ENCODE measurements at places on chromosomes 5 and 9.

DNA sequence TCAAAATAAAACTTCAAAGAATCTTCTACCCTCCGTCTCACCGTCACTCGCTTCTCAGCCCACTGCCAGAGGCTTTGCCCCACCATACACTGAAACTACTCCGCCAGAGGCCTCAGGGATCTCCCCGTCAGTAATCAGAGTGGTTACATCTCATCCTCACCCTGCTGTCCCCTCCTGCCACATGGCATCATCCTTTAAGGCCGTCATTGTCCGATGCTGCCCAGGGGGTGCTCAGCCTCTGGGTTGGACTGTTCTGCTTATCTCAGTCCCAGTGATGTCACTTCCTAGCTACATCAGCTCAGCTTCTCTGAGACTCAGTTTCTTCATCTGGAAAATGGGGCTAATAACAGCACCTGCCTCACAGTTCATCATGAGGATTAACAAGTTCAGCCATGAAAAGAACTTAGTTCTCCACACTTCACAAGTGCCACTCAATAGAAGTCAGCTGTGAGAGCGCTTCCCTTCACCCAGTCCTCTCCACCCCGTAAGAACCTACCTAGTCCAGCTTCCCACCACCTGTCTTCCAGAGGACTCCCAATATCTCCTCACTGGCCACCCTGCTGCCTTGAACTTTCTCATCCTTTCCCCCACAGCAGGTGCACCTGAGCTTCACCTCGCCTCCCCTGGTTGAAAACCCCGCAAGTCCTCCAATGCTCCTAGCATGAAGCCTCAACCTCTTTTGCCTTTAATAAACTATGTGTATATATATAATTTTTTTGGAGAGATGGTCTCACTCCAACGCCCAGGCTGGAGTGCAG, 2.8 kb upstream of the IL3 start:
- no peak for DNase-seq

DNA sequence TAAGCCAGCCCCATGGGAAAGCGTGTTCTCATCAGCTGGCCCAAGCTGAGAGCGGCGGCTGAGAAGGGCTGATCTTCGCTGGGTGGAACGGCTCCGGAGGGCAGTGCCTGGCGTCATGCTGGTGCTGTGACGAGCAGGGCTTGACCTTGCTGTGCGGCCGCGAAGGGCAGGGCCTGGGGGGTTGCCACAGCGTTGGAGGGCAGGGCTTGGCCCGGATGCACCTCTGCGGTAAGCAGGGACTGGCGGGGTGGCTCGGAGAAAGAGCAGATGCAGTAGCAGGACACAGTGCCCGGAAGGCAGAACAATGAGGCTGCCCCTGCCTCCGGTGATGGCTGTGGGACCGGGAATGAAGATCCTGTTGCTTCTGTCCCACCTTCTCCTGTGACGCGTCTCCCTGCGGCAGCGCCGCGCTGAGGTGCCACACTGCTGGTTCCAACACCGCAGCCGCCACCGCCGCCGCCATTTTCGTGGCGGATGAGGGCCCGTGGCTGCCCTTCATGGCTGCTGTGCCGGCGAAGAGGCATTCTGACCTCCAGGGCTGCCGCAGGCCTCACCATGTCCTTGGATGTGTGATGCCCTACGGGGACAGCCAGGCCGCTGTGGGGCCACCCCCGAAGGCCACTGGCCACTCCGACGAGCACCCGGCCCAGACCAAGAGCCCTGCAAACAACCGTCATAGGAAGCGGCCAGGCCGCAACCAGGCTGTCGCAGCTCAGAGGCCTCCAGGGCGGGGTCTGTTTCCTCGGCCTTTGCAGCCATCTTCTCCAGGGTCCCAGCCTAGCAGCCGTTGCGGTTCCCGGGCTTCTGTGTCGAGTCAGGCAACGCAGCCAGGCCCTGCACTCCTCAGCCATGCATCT, 890.5 kb upstream of the CTNND2 start:
- no peak for DNase-seq

GRCh38 chr9:86464242-86464641, 110.0 kb upstream of the TUT7 start:
- DNase-seq: no peak

DNA sequence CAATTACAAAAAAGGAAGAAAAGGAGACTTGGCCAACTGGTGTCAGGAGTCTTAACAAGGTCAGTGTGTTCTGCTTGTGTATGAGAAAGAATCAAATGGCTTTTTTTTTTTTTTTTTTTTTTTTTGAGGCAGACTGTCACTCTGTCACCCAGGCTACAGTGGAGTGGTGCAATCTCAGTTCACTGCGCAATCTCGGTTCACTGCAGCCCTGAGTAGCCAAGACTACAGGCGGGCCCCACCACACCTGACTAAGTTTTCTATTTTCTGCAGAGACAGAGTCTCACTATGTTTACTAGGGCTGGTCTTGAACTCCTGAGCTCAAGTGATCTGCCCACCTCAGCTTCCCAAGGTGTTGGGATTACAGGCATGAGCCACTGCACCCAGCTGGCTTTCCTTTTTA, 3.1 kb upstream of the IL7R start:
- DNase-seq: no peak

DNA sequence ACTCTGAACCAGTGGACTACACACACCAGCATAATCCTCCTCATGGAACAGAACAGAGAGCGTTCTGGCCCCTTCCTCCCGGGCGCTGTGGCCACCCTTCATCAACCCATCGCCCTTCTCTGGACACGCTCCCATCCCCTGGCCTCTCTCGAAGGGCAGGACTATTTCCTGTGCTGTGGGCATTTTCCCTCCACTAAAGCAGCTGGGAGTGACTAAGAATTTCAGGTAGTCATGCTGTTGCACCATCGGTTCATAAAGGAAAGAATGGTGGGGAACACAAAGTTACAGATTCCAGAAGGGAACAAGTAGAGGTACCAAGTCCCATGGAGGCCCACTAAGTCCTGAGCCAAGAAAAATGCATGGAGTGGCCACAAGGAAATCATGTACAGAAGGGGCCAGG, 68.6 kb downstream of the EPB41L4B start:
- no peak for DNase-seq

DNA sequence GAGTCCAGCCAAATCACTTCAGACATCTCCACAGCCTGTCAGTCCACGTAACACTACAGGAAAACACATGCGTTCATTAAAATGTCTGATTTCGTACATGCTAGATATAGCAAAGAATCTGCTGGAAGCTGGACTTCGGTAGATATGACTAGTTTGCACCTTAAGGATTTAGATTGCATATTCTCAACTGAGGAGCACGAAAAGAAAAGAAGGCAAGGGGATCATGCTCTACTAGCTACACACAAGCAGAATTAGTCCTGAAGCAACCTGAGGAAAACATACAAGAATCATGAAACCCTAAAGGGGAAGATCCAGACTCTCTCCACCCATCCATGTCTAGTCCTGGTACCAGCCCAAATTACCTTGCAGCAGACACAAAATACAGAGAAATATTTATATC, 36.1 kb upstream of the SSBP2 start:
- DNase-seq: no peak

DNA sequence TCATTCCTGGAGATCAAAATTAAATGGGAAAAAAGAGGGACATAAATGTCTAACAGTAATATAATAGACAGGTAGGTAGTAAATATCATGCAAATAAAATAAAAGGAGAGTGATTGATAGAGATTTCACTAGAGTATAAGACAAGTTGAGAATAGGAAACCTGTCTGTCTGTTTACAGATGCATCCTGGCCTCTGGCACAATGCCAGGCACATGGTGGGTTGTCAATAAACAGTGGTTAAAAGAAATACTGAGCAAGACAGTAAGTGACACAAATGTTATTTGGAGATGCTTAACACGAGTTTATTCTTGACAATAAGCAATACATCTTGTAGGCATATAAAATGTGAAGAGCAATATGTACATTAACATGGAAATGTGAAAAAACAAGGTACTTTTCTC, 33.3 kb downstream of the RICTOR start:
- DNase-seq: no peak

- no peak for DNase-seq
Measured at GRCh38 chr5:41182666-41183065, 30.7 kb downstream of the C6 start.

GRCh38 chr5:95081500-95081960, 203.4 kb downstream of the MCTP1 start:
- no peak for DNase-seq

GRCh38 chr5:9524941-9525340, 20.9 kb downstream of the SEMA5A start:
- DNase-seq: no peak

- DNase-seq: no peak
Measured at GRCh38 chr9:70205366-70206020, 53.3 kb upstream of the SMC5 start.

DNA sequence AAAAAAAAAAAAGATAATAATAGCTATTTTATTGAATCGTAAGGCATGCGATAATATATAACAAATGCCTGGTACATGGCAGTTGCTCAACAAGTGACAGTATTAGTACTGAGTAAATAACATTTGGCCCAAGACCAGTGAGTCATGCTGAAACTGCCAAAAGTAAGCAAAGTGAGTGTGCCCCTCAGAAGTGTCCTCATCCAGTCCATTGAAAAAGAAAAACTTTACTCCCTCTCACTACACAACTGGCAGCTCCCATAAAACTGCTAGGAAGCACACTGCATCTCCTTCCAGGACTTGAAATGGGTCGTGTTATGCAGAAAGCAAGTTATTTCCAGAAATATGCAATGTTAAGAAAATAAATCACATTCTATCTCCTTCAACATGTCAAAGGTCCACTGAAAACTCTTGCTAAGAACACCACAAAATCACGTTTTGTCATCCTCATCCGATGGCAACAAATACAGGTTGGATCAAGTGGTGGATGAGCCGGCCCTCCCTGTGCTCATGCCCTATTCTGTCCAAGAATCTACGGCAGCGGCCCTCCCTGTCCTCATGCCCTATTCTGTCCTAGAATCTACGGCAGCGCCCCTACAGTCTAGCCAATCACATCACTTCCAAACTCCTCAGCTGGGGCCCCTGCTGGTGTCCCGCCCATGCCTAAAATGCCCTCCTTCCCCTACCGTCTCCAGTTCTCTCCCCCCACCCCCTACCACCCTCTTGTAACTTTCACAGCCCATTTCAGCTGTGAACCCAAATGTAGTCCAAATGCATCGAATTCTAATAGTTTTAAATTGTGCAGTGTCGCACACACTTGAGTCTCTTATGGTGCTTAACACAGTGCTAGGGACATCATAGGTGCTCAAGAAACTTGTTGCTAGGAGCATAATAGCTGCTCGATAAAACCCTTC, 12.5 kb downstream of the PTCH1 start:
- DNase-seq: peak; percentile 26

GRCh38 chr9:69822116-69822750, 1.6 kb downstream of the CFAP95 start:
- no peak for DNase-seq

- no peak for DNase-seq
Measured at GRCh38 chr9:110041452-110041851, 166.5 kb downstream of the C9orf152 start.

- DNase-seq: no peak
Measured at GRCh38 chr5:10655161-10655971, 91.5 kb downstream of the ANKRD33B start.

- no peak for DNase-seq
Measured at GRCh38 chr9:37761511-37761910, 7.9 kb downstream of the TRMT10B start.

DNA sequence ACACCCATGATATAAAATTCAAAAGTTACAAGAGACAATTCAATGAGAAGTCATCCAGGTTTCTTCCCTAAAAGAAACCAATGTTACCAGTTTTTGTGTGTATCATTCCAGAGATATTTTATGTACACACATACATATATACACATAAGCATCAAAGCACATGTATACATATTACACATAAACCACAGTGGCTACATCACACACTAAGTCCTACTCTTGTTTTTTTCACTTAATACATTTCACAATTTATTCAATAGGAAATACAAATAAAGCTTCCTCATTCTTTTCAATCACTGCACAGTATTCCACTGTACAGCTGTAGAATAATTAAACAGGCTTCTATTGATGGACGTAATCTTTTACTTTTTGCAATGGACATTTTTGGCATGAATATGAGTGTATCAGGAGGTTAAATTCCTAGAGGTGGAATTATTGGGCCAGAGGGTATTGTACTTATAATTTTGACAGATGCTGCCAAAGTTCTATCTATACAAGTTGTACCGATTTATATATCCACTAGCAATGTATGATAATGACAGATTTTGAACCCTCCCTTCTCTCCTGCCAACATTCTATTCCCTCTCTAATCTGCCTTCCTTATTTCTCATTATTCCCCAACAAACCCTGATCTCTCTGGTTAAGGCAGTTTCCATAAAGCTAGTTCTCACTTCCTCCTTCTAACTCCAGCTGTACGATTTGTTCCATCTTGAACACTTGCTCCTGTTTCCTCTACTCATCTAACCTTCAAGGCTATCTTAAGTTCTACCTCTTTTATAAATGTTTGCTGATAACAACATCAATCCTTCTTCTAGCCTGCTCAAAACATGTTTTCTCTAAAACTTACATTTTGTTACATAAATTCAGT, 35.2 kb downstream of the MRPS27 start:
- peak; percentile 35 for DNase-seq

- no peak for DNase-seq
Measured at GRCh38 chr9:87290241-87291052, 207.2 kb upstream of the DAPK1 start.

DNA sequence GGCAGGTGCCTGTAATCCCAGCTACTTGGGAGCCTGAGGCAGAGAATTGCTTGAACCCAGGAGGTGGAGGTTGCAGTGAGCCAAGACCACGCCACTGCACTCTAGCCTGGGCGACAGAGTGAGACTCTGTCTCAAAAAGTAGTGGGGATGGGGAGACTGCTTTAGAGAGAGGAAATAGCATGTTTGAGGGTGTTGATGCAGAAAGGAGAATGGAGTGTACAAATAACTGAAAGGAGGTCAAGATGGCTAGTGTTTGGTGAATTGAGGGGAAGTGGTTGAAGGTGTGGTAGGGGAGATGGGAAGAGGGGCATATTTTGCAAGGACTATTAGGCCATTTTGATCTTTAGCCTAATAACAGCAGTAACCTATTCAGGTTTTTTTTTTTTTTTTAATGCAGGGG, 18.2 kb downstream of the TENT2 start:
- no peak for DNase-seq

- DNase-seq: no peak
Measured at GRCh38 chr5:168770036-168770498, 190.9 kb upstream of the PANK3 start.

DNA sequence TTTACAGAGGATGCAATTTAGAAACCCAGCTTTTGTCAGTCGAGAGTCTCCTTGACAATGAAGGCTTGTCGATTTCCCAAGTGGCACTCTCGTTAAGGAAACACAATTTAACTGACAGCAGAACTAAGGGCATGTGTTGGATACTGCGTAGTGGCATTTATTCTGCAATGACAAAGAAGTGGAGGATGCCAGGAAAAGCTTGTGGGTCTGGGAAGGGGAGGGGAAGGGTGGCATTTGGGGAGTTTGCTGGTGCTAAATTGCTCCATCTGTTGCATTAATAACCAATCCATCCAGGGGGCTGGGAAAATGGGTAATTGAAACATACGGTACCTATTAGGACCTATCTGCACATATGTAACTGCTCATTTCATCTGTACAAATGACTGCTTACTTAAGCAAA, 190.6 kb downstream of the NSG2 start:
- DNase-seq: no peak

DNA sequence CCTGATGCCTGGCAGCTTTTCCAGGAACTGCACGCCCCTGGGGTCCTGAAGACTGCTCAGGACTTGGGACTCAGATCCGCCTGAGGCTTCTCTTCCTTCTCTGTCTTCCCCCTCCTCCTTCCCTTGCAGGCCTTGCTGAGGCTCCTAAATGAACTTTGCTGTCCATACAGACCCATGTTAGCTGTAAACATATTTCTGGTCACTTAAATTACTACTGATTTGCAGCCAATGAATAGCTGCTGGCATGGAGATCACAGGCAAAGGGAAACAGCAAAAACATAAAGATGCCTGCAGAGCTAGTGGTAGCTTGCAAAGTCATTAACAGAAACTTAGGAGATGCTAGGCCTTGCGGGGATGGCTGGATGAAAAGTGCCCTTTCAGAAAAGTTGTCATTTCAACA, 261.9 kb downstream of the GADD45G start:
- DNase-seq: no peak

Data from germinal center (tissue), 1 donor.